ENCODE measurements at places on chromosomes 3 and 15.

- peak; percentile 16 for DNase-seq
Measured at GRCh38 chr3:64399205-64399800, 174.0 kb upstream of the PRICKLE2 start.

DNA sequence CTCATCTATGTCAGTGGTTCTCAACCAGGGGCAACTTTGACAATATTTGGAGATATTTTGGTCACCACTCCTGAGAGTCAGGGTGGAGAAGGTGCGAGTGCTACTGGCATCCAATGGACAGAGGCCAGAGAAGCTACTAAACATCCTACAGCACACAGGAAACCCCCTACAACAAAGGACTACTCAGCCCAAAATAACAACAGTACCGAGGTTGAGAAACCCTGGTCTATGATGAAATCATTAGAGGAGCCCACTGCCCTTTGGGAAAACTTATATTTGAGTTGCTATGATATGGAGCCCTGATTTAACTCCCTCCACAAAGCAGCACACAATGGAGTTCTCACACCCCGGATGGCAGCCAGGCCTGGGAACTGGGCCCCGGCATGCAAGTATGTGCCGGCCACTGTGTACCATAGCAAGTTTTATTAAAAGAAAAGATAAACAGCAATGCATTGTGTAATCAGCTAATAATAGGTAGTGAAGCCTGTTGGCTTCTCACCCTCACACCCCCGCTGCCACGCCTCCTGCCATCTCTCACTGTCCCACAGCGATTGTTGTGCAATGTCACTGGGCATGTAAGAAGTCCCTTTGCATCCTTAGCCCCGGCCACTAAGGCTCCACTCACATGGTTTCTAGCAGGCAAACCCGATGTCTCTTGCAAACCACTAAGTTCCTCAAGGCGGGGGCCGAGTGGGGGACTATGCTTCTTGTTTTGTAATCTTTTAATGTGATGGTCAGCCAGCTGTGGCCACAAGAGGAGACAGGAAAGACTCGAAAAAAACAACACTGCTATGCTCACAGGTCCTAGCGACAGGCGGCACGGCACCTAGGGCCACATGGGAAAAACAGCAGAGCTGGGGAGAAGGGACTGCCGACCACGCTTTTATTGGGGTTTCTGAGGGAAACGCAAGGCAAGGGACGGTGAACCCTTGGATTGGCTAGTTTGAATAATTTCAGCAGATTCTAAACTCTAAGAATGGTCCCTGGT is 110.0 kb downstream of the AQP9 start:
- DNase-seq: no peak

DNA sequence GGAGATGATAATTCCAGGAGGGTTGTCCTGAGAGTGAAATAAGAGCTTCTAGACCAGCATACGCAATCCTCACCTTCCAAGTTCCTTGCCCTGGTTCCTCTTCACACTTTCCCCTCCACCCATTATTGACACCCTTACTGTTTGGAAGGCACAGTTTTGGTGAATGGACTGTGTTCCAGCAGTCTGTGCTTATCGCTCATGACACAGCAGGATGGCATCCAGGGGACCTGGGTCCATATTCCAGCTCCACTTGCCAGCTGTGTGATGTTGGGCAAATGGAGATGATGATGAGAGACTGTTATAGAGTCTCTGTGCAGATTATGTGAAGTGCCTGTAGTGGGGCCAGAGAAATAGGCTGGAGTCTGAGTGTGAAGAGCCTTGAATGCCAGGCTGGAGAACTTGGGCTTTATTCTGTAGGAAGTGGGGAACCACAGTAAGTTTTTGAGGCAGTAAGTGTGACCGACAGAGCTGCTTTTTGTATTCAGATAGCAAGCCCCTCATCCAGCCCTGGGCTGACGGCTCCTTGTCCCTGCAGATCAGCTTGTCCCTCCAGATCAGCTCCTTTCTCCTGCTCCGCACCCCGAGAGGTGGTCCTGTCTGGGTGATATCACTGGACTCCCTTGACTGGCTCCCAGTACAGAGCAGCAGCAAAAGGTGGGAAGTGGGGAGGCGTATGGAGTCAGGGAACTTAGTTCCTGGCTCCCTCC is 8.1 kb downstream of the KBTBD13 start:
- DNase-seq: no peak

- no peak for DNase-seq
Measured at GRCh38 chr3:126131881-126132750, 48.2 kb upstream of the SLC41A3 start.

GRCh38 chr3:37040231-37040630 is 46.9 kb downstream of the MLH1 start:
- DNase-seq: no peak

GRCh38 chr3:177084616-177085015 is 112.7 kb downstream of the TBL1XR1 start:
- no peak for DNase-seq

- no peak for DNase-seq
Measured at GRCh38 chr3:45113625-45114050, 32.5 kb downstream of the CDCP1 start.

- DNase-seq: no peak
Measured at GRCh38 chr3:145251311-145251710, 909.7 kb downstream of the PLOD2 start.

GRCh38 chr3:30643763-30644462 is 37.5 kb downstream of the TGFBR2 start:
- peak; percentile 75 for DNase-seq
